ENCODE measurements at places on chromosomes 4 and X.
A peak's percentile ranks its signal among the peaks of the same experiment; 100 is the strongest.

DNA sequence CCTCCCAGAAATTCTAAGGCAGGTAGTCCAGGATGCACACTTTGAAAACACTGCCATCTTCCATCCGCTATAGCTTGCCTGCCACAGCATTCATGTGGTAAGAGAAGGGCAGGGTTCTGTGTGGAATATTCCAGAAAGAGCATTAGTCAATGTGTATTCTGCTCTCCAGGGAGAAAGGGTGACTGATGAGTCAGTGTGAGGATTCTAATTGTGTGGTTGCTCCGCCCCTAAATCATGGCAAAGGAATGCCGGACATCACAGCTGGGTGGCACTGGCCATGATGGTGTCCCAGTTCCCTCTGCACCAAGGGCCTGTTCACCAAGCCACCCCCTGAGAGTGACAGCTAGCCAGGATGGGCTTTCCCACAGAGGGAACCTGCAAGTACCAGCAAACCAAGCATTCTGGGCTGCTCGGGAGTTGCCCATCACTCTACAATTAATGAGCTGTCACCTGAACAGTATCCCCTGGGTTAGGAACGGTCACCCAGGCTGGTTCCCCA lies 9.5 kb downstream of the IDS start:
- no peak for DNase-seq

- no peak for DNase-seq
These were observed 187.7 kb downstream of the UNC5C start for GRCh38 chr4:95360906-95361695.

GRCh38 chrX:41144873-41145272 lies 59.6 kb downstream of the USP9X start:
- DNase-seq, result no peak

- DNase-seq, result no peak
These were observed 6.2 kb upstream of the CTBP1 start for GRCh38 chr4:1255151-1255550.

GRCh38 chr4:188536826-188537225 lies 397.6 kb downstream of the TRIML1 start:
- DNase-seq, result no peak

DNA sequence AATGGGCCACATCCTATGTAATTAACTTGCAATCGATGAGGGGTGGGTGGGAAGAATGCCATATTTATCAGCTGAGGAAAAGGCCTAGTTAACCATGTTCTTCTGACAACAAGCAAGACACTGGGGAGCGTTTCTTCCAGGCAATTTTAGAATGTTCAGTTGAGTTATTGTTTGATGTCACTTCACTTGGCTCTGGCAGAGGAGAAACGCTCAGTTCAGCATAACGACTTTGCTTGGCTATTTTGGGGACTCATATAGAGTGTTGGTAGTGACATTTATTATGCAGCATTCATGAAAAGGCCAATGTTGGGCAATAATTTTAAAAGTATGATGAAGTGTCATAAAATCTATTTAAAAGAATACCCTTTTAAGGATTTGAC lies 648 bp downstream of the SYNPO2 start:
- no peak for DNase-seq

GRCh38 chr4:112504807-112505206 lies 11.2 kb downstream of the NEUROG2 start:
- no peak for DNase-seq

DNA sequence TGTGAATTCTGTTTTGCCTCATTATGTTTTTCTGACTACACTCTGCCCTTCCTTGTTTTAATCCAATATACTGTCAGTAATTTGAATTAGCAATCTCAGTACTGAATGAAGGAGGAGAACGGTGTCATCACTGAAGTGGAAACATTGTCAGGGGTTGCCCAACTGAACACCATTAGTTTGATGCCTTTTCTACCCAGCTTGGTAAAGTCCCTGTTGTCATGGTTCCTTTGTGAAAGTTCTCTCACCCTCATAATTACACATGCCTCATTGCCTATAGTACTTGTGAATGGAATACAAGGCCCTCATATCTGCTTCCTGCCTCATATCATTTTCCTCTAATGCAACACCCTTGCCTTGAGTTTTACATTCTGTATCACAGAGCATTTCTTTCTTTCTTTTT lies 76.9 kb downstream of the RRAGB start:
- DNase-seq, result no peak

DNA sequence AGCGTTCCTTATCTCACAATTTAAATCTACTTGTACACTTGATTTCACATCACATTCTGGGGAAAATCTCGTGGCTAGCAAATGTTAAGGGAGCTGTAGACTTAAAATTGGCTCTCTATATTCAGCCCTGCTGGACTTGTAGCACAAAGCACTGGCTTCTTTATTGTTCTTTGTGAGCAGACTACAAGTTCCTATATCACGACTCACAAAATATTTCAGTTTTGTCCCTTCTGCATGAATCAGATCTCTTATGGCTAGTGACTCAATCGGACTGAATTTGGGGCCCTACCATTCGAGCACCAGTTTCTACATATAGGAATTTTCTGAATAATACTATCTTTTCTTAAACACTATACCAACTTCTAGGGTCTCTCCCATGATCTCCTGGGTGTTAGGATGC lies 390.1 kb downstream of the ADAM29 start:
- no peak for DNase-seq

- peak; percentile 84 for DNase-seq
These were observed 46.5 kb upstream of the HMX1 start for GRCh38 chr4:8917868-8918783.

DNA sequence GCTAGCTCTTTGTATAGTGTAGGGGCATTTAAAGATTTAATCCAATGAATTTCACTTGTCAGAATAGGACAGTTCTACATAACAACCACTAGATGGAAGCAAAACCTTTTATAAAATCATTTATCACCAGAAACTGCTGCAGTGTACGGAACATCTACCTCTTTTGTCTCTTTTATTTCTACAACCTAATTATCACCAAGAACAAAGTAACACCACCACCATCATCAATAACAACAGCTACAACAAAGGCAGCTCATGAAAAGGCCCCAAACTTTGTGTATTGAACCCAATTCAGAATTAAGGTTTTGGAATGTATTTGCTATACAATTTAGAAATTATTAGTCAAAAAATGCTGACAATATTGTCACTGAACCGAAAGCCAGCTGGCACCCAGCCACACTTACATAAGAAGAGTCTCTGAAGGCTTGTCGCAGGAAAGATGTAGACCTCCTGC lies 260.9 kb upstream of the RPS6KA3 start:
- no peak for DNase-seq

DNA sequence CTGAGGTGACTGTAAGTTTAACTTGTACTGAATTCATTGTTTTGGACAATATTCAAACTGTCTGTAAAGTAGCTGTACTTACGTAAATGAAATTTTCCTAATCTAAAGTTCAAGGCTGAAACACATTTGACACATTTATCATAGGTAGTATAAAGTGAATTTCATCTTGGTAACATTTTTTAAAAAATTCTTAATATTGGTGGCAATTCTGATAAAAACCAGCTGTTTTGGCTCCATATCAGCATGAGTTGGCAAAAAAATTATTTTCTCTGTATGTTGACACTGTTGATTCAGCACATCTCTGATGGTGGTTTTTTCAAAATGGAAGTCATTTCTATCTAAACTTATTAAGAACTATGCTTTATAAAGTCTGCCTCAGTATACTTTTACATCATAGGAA lies 30.9 kb downstream of the CXorf58 start:
- no peak for DNase-seq

- no peak for DNase-seq
These were observed 3.9 kb downstream of the AVPR2 start for GRCh38 chrX:153908219-153908860.
